Heart right ventricle (tissue), 16 donors: ENCODE measurements at places on chromosomes 5 and 9. TPM values are rescaled to one million over a fixed set of nuclear protein-coding genes. Genes with fewer than 3 reads are reported as not detected.
A peak's percentile ranks its signal among the peaks of the same experiment; 100 is the strongest.

Gene LCN2
- not detected for total RNA-seq

Gene GRM6
- total RNA-seq = not detected

Gene PKD2L2
- total RNA-seq = 1.1 TPM

GRCh38 chr9:31759703-31760102 lies 624.7 kb upstream of the ACO1 start:
- no peak for DNase-seq
- no peak overlapping the region for H3K27ac ChIP-seq
- no peaks in the 10 kb centered on the region for H3K4me1 ChIP-seq
- no peak overlapping the region for H3K4me3 ChIP-seq

GRCh38 chr9:116482740-116483139 lies 204.4 kb upstream of the TRIM32 start:
- H3K4me1 ChIP-seq = no peaks in the 10 kb centered on the region
- H3K36me3 ChIP-seq = no peaks in the 10 kb centered on the region
- DNase-seq = peak; percentile 29
- no peak overlapping the region for H3K4me3 ChIP-seq

- no peaks in the 10 kb centered on the region for H3K4me1 ChIP-seq
- no peaks in the 10 kb centered on the region for H3K36me3 ChIP-seq
- H3K27ac ChIP-seq = no peak overlapping the region
- H3K27me3 ChIP-seq = no peaks in the 10 kb centered on the region
- DNase-seq = no peak
Measured at GRCh38 chr9:101652601-101653175, 57.9 kb upstream of the PPP3R2 start.

DNA sequence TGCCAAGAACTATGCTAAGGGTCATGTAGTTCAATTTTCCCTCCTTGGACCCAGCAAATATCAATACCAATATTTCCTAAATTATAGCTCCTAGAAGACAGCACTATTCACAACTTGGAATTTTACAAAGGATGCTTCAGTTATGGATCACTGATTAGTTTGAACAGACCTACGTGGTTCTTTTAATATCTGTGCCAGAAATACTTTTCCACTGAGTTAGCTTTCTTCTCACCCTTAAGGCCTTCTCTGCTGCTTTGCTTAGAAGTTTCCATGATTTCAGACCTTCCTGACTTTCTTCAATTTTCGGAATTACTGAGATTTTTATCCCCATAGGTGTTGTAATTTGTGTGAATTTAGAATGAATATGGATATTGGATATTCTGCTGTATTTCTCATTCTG lies 380.4 kb downstream of the PSAT1 start:
- no peaks in the 10 kb centered on the region for H3K27me3 ChIP-seq
- no peak overlapping the region for H3K4me3 ChIP-seq
- no peaks in the 10 kb centered on the region for H3K4me1 ChIP-seq
- H3K27ac ChIP-seq = no peak overlapping the region
- no peaks in the 10 kb centered on the region for H3K36me3 ChIP-seq
- DNase-seq = no peak

GRCh38 chr9:32136700-32137339 lies 247.6 kb upstream of the ACO1 start:
- no peaks in the 10 kb centered on the region for H3K4me1 ChIP-seq
- no peak overlapping the region for H3K27ac ChIP-seq
- no peaks in the 10 kb centered on the region for H3K27me3 ChIP-seq
- no peak for DNase-seq
- no peaks in the 10 kb centered on the region for H3K36me3 ChIP-seq

- no peak for DNase-seq
- no peaks in the 10 kb centered on the region for H3K4me1 ChIP-seq
- no peaks in the 10 kb centered on the region for H3K27me3 ChIP-seq
- H3K27ac ChIP-seq = no peak overlapping the region
Measured at GRCh38 chr5:23269981-23270380, 237.4 kb upstream of the PRDM9 start.

GRCh38 chr5:178505639-178506407 lies 84.4 kb downstream of the COL23A1 start:
- H3K27me3 ChIP-seq = no peaks in the 10 kb centered on the region
- no peaks in the 10 kb centered on the region for H3K36me3 ChIP-seq
- peaks cover 5% of the 10 kb centered on the region for H3K4me1 ChIP-seq
- DNase-seq = no peak

GRCh38 chr5:175694371-175695160 lies 36.7 kb downstream of the HRH2 start:
- no peaks in the 10 kb centered on the region for H3K27me3 ChIP-seq
- H3K27ac ChIP-seq = no peak overlapping the region
- no peak overlapping the region for H3K4me3 ChIP-seq
- H3K4me1 ChIP-seq = peaks cover 74% of the 10 kb centered on the region
